Activated naive CD8-positive, alpha-beta T cell treated with anti-CD3 and anti-CD28 coated beads for 36 hours (primary cell): ENCODE measurements at places on chromosomes 7 and 10.

- no peak overlapping the region for H3K27ac ChIP-seq
- H3K36me3 ChIP-seq = no peaks in the 10 kb centered on the region
- H3K4me3 ChIP-seq = no peak overlapping the region
- DNase-seq = no peak
- no peaks in the 10 kb centered on the region for H3K4me1 ChIP-seq
- H3K27me3 ChIP-seq = no peaks in the 10 kb centered on the region
Observed at GRCh38 chr10:130660266-130660665, 524.1 kb downstream of the GLRX3 start.

- no peak overlapping the region for H3K27ac ChIP-seq
- peaks cover 1% of the 10 kb centered on the region for H3K36me3 ChIP-seq
- no peaks in the 10 kb centered on the region for H3K4me1 ChIP-seq
- no peak for DNase-seq
- H3K27me3 ChIP-seq = peaks cover 32% of the 10 kb centered on the region
Observed at GRCh38 chr7:26683277-26683676, 181.1 kb downstream of the SKAP2 start.

- DNase-seq = no peak
- peaks cover 9% of the 10 kb centered on the region for H3K36me3 ChIP-seq
Observed at GRCh38 chr10:102931643-102932042, 13.5 kb downstream of the CNNM2 start.

DNA sequence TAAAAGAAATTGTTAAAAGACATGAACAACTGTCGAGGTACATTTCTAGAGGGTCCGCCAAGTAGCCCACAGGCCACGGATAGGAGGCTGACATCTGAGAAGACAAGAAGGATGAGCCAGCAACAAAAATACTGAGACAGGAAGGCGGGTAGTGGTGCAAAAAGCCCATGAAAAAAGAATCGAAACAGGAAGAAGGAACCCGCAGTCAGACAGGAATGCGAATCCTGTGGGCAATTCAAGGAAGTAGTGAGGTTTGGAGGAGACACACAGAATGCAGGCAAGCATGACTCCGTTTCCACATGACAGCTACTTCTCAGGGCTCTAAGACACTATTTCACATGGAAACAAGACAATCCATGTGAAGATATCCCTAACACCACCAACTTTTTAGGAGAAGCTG is 125.2 kb downstream of the DOCK4 start:
- no peak for DNase-seq
- peaks cover 9% of the 10 kb centered on the region for H3K4me1 ChIP-seq
- no peak overlapping the region for H3K27ac ChIP-seq
- no peak overlapping the region for H3K4me3 ChIP-seq
- peaks cover 31% of the 10 kb centered on the region for H3K27me3 ChIP-seq
- no peaks in the 10 kb centered on the region for H3K36me3 ChIP-seq

- peaks cover 8% of the 10 kb centered on the region for H3K27me3 ChIP-seq
- H3K36me3 ChIP-seq = no peaks in the 10 kb centered on the region
- no peak overlapping the region for H3K4me3 ChIP-seq
- H3K27ac ChIP-seq = no peak overlapping the region
- H3K4me1 ChIP-seq = no peaks in the 10 kb centered on the region
Observed at GRCh38 chr7:98831641-98832221, 38.1 kb downstream of the TMEM130 start.

- H3K4me3 ChIP-seq = no peak overlapping the region
- no peaks in the 10 kb centered on the region for H3K4me1 ChIP-seq
- peaks cover 5% of the 10 kb centered on the region for H3K27me3 ChIP-seq
- H3K36me3 ChIP-seq = no peaks in the 10 kb centered on the region
- no peak for DNase-seq
Observed at GRCh38 chr7:79512261-79512660, 58.8 kb upstream of the MAGI2 start.

GRCh38 chr10:14322526-14323188 is 8.1 kb downstream of the FRMD4A start:
- H3K4me1 ChIP-seq = peaks cover 1% of the 10 kb centered on the region
- H3K4me3 ChIP-seq = no peak overlapping the region
- H3K36me3 ChIP-seq = no peaks in the 10 kb centered on the region
- peaks cover 34% of the 10 kb centered on the region for H3K27me3 ChIP-seq
- H3K27ac ChIP-seq = no peak overlapping the region
- DNase-seq = no peak

- H3K36me3 ChIP-seq = peaks cover 7% of the 10 kb centered on the region
- H3K4me1 ChIP-seq = no peaks in the 10 kb centered on the region
- no peak overlapping the region for H3K27ac ChIP-seq
- no peak overlapping the region for H3K4me3 ChIP-seq
- H3K27me3 ChIP-seq = no peaks in the 10 kb centered on the region
Observed at GRCh38 chr7:155610633-155611193, 33.7 kb upstream of the RBM33 start.

DNA sequence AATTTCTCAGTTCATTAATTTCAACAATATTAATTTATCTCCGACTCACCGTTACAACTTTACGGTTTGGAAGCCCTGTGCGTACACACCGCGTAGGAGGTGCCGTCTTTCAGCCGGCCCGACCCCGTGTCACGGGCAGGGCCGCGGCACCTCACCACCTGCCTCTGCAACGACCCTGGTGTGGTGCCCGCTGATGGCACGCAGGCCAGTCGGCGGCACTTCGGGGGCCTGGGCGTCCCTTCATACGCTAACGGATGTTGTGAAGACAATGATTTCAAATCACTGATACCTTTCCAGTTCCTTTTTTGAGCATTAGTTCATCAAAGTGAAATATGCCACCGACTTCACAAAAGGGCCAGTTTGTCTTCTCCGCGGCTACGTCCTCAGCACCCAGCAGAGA is 125.3 kb downstream of the EBF3 start:
- DNase-seq = no peak
- no peaks in the 10 kb centered on the region for H3K36me3 ChIP-seq
- no peaks in the 10 kb centered on the region for H3K27me3 ChIP-seq

DNA sequence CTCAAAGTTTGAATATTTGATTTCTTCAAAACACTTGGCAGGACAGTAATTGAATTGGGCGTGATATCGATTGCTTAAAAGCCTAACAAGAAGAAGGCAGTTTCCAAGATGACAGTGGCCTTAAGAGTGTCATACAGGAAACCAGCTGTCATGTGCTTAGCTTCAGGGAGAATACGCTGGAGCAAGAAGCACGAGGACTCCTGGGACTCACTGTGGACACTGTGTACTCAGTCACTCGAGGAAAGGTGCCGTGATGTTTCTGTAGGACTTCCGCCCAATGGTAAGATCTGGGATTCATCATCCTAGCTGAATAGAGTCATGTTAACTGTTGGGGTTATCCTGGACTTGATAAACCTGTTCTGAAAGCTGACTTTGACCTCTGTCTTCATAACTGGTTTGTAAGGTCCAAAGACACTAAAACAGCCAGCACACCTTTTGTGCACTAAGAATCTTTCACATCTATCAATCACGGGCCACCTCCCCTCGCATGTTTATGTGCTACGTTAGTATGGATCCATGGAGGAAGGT is 113.5 kb downstream of the CELF2 start:
- no peaks in the 10 kb centered on the region for H3K27me3 ChIP-seq
- peaks cover 5% of the 10 kb centered on the region for H3K36me3 ChIP-seq
- DNase-seq = no peak
- H3K4me3 ChIP-seq = no peak overlapping the region
- no peaks in the 10 kb centered on the region for H3K4me1 ChIP-seq
- no peak overlapping the region for H3K27ac ChIP-seq

- H3K4me3 ChIP-seq = no peak overlapping the region
- no peaks in the 10 kb centered on the region for H3K4me1 ChIP-seq
- DNase-seq = no peak
- H3K36me3 ChIP-seq = no peaks in the 10 kb centered on the region
- H3K27me3 ChIP-seq = no peaks in the 10 kb centered on the region
Observed at GRCh38 chr7:51501620-51502019, 185.0 kb upstream of the COBL start.

GRCh38 chr7:13821152-13821787 is 168.2 kb downstream of the ETV1 start:
- H3K4me1 ChIP-seq = no peaks in the 10 kb centered on the region
- no peak overlapping the region for H3K27ac ChIP-seq
- no peaks in the 10 kb centered on the region for H3K36me3 ChIP-seq
- H3K4me3 ChIP-seq = no peak overlapping the region

- no peak overlapping the region for H3K4me3 ChIP-seq
- H3K4me1 ChIP-seq = no peaks in the 10 kb centered on the region
- peaks cover 13% of the 10 kb centered on the region for H3K36me3 ChIP-seq
- H3K27ac ChIP-seq = no peak overlapping the region
- H3K27me3 ChIP-seq = no peaks in the 10 kb centered on the region
Observed at GRCh38 chr7:33674804-33675411, 230.4 kb upstream of the BMPER start.

- H3K4me1 ChIP-seq = no peaks in the 10 kb centered on the region
- DNase-seq = no peak
- no peak overlapping the region for H3K4me3 ChIP-seq
- H3K27me3 ChIP-seq = no peaks in the 10 kb centered on the region
Observed at GRCh38 chr7:143085109-143085508, 33.0 kb downstream of the OR6V1 start.

GRCh38 chr7:148211740-148212151 is 378.8 kb upstream of the C7orf33 start:
- H3K27me3 ChIP-seq = peaks cover 15% of the 10 kb centered on the region
- H3K27ac ChIP-seq = no peak overlapping the region
- no peaks in the 10 kb centered on the region for H3K4me1 ChIP-seq
- H3K4me3 ChIP-seq = no peak overlapping the region
- DNase-seq = no peak
- no peaks in the 10 kb centered on the region for H3K36me3 ChIP-seq

GRCh38 chr10:26881600-26882331 is 21.0 kb upstream of the ABI1 start:
- no peaks in the 10 kb centered on the region for H3K36me3 ChIP-seq
- H3K27me3 ChIP-seq = peaks cover 8% of the 10 kb centered on the region
- H3K27ac ChIP-seq = no peak overlapping the region
- peaks cover 2% of the 10 kb centered on the region for H3K4me1 ChIP-seq
- DNase-seq = no peak
- no peak overlapping the region for H3K4me3 ChIP-seq

GRCh38 chr10:97943294-97943693 is 87.1 kb downstream of the CRTAC1 start:
- no peaks in the 10 kb centered on the region for H3K36me3 ChIP-seq
- DNase-seq = no peak
- H3K4me1 ChIP-seq = no peaks in the 10 kb centered on the region
- no peak overlapping the region for H3K4me3 ChIP-seq
- H3K27me3 ChIP-seq = peaks cover 34% of the 10 kb centered on the region

- H3K27me3 ChIP-seq = no peaks in the 10 kb centered on the region
- DNase-seq = no peak
- H3K36me3 ChIP-seq = no peaks in the 10 kb centered on the region
- no peaks in the 10 kb centered on the region for H3K4me1 ChIP-seq
Observed at GRCh38 chr7:32158076-32158475, 87.9 kb upstream of the PDE1C start.

GRCh38 chr10:89398003-89398749 is 5.8 kb downstream of the IFIT1 start:
- peaks cover 11% of the 10 kb centered on the region for H3K36me3 ChIP-seq
- H3K4me3 ChIP-seq = no peak overlapping the region
- H3K27ac ChIP-seq = no peak overlapping the region
- no peak for DNase-seq

DNA sequence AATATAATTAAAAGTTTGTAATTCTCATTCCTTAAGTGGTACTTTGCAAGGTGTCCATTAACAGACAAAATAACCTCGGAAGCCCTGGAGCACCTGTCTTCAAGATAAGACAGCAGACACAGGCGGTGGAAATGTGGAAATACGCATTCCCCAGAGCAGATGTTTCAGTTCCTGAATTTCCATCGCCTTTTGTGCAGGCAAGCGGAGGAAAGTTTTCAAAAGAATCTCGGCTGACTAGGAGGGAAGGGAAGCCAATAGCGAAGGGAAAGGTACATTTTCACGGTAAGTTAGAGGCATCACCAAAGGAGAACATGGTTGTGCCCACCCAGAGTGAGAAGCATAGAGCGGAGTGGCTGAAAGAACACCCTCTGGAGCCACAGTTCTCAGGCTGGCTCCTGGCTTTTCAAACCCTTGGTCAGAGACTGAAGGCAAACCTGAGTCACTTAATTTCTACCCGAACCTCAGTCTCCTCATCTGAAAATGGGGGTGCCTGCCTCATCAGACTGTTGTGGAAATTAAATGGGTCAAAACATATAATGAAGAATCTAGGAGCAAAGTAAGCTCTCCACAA is 13.6 kb downstream of the CPA1 start:
- peaks cover 14% of the 10 kb centered on the region for H3K36me3 ChIP-seq
- H3K4me3 ChIP-seq = peak overlapping the region; percentile 78
- H3K27ac ChIP-seq = peak overlapping the region; percentile 89
- no peak for DNase-seq
- H3K4me1 ChIP-seq = peaks cover 33% of the 10 kb centered on the region

GRCh38 chr7:41507686-41508268 is 195.1 kb downstream of the INHBA start:
- no peaks in the 10 kb centered on the region for H3K36me3 ChIP-seq
- H3K4me1 ChIP-seq = no peaks in the 10 kb centered on the region
- H3K27me3 ChIP-seq = no peaks in the 10 kb centered on the region
- no peak overlapping the region for H3K27ac ChIP-seq
- no peak for DNase-seq
- no peak overlapping the region for H3K4me3 ChIP-seq

DNA sequence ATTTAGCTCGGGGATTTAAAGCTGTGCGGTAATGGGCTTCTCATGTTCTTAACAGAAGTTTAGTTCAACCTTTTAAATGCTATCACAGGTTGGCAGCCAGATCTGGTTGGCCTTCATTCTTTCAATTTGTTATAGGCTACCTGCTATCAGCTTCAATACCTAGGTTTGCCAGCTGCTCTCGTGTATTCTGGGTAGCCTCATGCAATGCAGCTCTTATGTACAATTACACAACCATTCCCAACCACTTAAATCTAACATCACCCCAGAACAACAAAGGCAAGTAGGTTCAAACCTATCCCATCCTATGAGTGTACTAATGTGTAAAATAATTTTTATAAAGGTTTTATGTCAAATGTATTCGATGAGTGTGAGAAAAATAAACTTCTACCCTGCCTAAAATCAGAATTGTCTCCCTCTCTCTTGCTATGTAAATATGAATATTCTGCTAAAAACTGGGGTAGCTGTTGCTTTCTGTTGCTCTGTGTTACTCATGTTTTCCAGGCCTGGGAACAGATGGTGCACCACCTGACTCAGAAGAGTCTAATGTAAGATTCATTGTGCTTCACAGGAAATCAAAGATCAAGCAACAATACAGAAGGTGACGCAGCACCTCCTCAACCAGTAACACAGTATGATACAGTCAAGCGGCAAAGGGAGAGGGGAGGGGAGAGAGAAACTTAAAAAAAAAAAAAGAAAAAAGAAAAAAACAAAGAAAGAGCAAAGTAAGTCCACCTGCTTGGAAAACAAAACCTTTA is 188.6 kb downstream of the ETV1 start:
- peak; percentile 1 for DNase-seq
- H3K27ac ChIP-seq = no peak overlapping the region
- peaks cover 2% of the 10 kb centered on the region for H3K4me1 ChIP-seq
- no peaks in the 10 kb centered on the region for H3K36me3 ChIP-seq
- no peaks in the 10 kb centered on the region for H3K27me3 ChIP-seq
- H3K4me3 ChIP-seq = no peak overlapping the region
